ENCODE measurements at places on chromosomes 4 and X. TPM values are rescaled to one million over a fixed set of nuclear protein-coding genes. Genes with fewer than 3 reads are reported as not detected.

The ARMCX2 gene
- total RNA-seq: not detected

The DUX4 gene
- not detected for total RNA-seq

The NEUROG2 gene
- total RNA-seq: not detected

The CFAP99 gene
- not detected for total RNA-seq

The GPC3 gene
- total RNA-seq: 266 TPM

The IL1RAPL2 gene
- not detected for total RNA-seq

The TMEM164 gene
- 25.6 TPM for total RNA-seq

The NPY2R gene
- not detected for total RNA-seq

The ABCE1 gene
- 100 TPM for total RNA-seq

The PDZD11 gene
- total RNA-seq: 45.0 TPM

The SCML1 gene
- total RNA-seq: 16.4 TPM

The ANOS1 gene
- total RNA-seq: 0.91 TPM

The GNRHR gene
- not detected for total RNA-seq

The HTRA3 gene
- 0.66 TPM for total RNA-seq

The SATL1 gene
- 0.19 TPM for total RNA-seq

The CXorf51B gene
- total RNA-seq: not detected

The HGFAC gene
- 0.48 TPM for total RNA-seq

The DRP2 gene
- 0.09 TPM for total RNA-seq

The SMIM31 gene
- total RNA-seq: not detected

The ALG13 gene
- 40.3 TPM for total RNA-seq

The CT45A1 gene
- not detected for total RNA-seq

The NLGN4X gene
- total RNA-seq: not detected
